ENCODE measurements at places on chromosomes 4 and X.
A peak's percentile ranks its signal among the peaks of the same experiment; 100 is the strongest.

DNA sequence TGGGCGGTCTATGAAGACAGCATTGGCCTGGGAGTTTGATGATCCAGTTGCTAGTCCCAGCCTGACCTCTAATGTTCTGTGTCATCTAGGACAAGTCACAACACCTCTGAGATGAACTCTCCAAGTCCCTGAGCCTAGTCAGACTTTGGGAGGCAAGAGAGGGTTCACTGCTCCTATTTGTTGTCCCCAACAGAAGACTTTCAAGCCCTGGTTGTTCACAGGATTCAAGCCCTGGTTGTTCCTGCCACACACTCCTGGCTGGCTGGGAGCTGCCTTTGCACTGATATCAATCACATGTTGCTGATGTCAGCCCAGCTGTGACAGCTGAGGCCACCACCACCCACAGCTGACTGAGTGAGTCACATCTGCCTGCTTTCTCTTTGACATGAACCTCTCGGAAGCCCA, 253.2 kb upstream of the RASGEF1B start:
- DNase-seq, result no peak

- no peak for DNase-seq
These were observed 138.4 kb upstream of the HHIP start for GRCh38 chr4:144507311-144508101.

DNA sequence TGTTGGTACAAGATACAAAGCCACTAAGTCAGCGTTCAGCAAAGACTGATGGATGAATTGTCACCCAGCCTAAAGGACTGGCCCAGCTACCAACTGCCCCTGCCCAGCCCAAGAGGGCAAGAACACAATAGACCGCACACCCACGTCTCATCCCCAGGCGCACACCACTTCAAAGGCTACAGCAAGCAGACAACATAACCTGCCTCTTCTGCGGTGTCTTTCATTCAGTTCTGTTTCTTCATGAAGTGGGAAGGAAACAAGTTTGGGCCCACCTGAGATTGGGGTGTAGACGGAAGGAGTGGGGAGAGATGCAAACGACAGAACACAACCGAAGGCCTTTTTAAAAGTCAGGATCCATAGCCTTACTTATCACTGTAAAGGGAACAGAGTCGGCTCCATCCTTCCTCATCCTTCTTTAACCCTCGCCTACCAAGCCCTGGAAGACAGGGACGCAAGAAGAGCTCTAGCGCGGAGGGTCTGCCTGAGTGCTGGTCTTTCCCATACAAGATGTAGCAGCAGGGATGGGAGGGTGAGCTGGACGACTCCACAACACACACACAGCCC, 691 bp downstream of the SCARB2 start:
- DNase-seq, result no peak

GRCh38 chr4:16140879-16141249, 57.0 kb upstream of the PROM1 start:
- DNase-seq, result no peak

DNA sequence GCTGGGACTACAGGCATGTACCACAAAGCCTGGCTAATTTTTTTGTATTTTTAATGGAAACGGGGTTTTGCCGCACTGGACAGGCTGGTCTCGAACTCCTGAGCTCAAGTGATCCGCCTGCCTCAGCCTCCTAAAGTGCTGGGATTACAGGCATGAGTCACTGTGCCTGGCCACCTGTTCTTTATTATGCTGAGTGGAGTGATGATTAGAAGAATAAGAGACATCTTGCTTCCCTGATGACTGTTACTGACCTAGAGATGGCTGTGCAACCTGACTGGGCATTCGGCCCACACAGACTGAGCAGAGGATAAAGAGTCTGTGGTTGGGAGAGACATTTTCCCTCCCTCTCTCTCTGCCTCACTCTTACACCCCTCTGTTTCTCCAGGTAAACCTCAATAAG, 56.7 kb downstream of the SPINK2 start:
- DNase-seq, result no peak

DNA sequence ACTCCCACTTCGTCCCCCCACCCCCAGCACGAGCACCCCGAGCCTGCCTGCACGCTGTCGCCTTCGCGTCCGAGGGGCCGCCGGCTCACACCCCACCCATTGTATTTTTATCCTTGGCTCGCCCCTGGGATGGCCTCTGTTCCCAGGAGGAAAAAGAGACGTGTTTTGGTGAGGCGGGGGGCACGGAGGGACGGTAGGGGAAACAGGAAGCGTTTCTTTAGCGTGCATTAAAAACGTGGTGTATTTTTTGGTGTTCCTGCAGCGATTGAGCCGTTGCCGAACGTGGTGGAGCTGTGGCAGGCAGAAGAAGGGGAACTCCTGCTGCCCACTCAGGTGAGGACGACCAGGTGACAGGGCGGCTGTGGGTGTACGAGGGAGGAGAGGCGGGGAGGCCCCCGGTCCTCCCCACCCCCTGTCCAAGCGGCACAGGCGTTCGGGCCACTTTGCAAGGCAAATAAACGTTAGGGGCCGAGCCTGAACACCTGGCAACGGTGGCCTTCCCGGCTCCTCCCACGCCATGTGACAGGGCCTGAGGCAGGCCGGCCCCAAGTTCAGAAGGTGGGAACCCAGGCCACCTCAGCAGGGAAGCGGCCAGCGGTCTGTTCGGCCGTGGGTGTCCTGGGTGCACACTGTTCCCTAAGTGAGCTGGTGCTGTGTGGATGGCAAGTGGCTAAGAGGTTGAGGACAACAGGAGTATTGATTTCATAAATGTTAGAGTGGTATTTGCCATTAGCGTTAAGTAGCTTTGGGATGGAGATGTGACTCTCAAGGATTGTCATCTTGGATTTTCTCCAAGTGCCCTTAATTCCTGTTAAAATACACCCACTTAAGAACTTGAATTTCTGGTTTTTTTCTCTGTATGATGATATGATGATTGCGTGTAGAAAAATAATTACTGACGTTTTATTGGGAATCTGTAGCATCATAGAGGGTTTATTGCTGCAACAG, 1.1 kb downstream of the TMEM131L start:
- peak; percentile 84 for DNase-seq

- no peak for DNase-seq
These were observed 23.3 kb downstream of the ZNF280C start for GRCh38 chrX:130245441-130245840.

- peak; percentile 72 for DNase-seq
These were observed 56.9 kb downstream of the SERTM2 start for GRCh38 chrX:111568354-111568753.

DNA sequence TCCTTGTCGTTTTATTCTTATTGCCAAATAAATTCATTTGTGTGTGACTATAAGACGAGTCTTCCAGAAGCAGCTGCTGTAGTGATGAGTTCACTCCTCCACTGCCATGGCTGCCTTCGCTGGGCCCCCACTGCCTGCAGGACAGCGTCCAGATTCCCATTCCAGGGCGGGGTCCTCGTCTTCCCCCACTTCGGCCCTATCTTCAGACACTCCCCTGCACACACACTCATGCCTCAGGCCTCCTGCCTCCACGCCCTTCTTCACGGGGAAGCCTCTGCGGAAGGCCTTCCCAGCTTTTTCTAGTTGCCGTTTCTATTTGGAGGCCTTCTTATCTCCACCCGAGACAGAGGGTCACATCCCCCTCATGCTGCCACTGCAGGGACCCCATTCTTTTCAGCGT, 80.4 kb downstream of the SHROOM2 start:
- DNase-seq, result no peak

- no peak for DNase-seq
These were observed 121.4 kb upstream of the GATB start for GRCh38 chr4:151882072-151882803.
